Activated naive CD8-positive, alpha-beta T cell treated with anti-CD3 and anti-CD28 coated beads for 36 hours (primary cell): ENCODE measurements at places on chromosomes 3 and 15. TPM values are rescaled to one million over a fixed set of nuclear protein-coding genes. Genes with fewer than 3 reads are reported as not detected.

Gene RBP2
- not detected for total RNA-seq

Gene MESP2
- total RNA-seq, result not detected

Gene DPP8
- total RNA-seq, result 30.8 TPM

Gene VEPH1
- total RNA-seq, result not detected

Gene AAGAB
- 50.6 TPM for total RNA-seq

Gene STRA6
- total RNA-seq, result 0.25 TPM

Gene WDR76
- total RNA-seq, result 75.1 TPM
